HL-60 (cell line): ENCODE measurements at places on chromosomes 4 and X.

DNA sequence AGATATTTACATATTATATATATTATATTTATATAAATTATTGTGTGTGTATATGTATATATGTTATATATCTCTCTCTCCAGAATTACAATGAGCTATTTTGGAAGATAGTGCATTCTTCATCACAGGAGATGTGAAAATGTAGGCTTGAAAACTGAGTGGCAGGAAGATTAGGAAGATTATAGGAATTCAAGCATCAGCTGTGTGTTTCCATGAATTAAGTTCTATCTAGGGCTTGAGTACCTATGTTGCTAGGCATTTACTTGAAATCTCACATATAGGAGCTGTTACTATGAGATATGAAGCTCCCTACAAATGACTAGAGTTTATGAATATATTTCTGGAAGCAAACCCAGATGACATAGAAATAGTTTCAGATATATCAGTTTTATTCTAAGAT lies 328.7 kb downstream of the EPHA5 start:
- DNase-seq: no peak

DNA sequence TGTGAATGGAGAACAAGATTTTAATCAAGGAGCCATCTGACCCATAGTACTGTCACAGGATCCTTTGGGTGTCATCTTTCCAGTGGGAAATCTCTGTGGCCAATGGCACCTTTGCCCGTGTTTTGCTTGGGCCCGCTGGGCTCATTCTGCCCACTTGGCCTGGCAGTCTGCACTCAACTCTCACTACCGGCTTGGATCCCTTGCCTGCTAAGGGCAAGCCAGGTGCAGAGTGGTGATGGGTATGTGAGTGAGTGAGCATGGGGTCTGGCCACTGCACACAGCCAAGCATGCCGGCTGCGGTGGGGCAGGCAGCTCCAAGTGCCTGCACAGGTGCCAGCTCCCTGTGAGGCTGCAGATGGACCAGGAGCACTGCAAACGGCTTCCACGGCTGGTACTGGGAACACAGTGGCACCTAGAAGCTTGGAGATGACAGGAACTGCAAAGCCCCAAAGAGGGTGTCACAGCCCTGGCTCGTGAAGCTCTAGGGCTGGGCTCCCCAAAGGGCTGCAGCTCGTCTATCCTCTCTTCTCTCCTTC lies 454.5 kb downstream of the TMA16 start:
- DNase-seq: no peak

GRCh38 chrX:119062750-119063374 lies 9.9 kb upstream of the CT47C1 start:
- DNase-seq: no peak

GRCh38 chr4:170425521-170426143 lies 335.9 kb upstream of the AADAT start:
- no peak for DNase-seq

DNA sequence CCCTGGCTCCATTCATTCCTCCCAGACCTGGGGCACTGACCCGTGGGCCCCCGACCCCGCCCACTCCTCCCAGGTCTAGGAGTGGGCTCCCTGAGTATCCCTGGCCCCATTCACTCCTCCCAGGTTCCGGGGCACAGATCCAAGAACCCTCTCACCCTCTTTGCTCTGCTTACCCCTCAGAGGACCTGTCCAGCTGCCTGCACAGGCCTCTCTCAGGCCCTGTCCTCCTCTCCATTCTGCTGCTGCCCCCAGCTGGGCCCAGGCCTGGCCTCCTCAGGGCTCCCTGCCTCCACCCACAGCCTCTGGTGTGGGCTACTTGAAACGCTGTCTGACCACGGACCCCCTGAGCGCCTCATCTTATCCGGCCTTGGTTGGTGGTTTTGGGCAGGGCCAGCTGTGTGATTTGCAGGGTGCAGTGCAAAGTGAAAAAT lies 217.7 kb upstream of the PSAPL1 start:
- no peak for DNase-seq

DNA sequence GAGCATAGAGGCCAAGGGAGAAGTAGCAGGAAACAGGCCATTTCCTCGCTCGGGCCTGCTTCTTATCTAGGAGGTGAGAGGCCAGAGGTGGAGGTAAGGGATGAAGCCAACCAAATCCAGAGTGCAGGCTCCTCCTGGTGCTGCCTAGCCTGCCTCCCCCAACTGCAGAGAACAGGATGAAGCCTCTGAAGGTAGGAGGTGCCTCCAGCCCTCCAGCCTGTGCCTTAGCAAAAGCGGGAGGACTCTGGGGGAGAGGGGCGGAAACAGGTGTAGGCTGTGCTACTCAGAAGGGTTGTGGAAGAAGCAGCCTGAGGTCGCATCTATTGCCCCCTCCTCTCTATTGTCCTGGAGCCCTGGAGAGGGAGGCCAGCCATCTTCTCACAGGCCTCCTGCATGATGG lies 2.9 kb upstream of the MTM1 start:
- DNase-seq: no peak

DNA sequence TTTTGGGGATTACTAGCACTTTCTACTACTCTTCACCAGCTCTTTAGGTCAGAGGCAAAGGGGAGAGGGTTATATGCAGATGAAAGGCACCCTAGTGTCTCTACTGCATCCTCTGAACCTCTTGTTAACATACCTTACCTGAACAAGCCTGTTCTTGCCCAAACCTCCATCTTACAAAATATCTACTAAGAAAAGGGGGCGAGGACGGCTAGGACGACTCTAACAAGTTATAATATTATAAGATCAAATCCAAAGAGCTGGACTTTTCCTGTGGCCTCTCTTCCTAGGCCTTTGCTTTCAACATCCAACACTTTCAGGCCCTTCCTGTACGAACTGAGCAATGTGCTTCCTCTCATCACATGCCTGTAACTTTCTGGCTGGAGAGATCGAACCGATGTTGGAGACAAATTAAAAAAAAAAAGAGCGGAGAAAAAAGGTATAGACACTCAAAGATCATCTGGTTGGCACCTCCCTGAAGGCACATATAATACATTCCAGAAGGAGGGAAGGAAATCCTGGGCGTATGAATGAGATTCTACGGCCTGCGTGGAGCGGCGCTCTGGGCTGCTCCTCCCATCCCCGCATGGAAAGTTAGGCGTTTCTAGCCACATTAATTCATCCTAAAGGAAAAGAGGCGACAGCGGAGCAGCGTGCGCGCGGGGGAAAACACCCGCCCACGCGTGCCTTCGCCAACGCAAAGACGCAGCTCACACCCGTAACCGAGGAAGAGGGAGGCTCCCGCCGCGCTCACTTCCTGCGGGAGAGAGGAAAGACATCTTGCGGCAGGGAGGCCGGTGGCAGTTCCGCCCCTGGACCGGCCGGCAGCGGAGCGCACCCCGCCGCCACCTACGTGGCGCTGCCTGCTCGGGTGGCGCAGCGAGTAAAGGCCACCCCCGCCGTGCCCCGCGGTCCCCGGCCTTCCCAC lies 808 bp downstream of the PRDM5 start:
- DNase-seq: peak; percentile 67

GRCh38 chr4:133982533-133983224 lies 218.9 kb downstream of the PABPC4L start:
- DNase-seq: no peak

DNA sequence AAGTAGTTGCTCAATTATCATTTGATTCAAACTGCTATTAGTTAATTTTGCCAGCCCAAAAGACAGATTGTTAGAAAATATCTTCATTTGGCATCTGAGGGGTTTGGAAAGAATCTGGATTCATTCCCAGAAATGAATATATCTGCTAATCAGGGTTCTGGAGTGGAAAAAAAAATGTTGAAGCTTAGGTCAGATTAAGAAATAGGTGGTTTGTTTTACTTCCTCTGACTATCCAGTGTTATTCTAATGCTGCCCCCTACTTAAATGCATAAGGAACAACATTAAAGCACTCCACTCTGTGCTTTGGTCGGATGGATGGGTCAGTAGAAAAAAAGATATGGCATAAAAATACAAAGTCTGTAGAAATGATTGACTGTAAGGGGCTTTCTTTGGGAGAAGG lies 89.0 kb downstream of the LUZP4 start:
- no peak for DNase-seq
